ENCODE measurements at places on chromosomes 2 and 18.

GRCh38 chr2:73078457-73079411, 7.2 kb upstream of the SFXN5 start:
- DNase-seq: no peak

DNA sequence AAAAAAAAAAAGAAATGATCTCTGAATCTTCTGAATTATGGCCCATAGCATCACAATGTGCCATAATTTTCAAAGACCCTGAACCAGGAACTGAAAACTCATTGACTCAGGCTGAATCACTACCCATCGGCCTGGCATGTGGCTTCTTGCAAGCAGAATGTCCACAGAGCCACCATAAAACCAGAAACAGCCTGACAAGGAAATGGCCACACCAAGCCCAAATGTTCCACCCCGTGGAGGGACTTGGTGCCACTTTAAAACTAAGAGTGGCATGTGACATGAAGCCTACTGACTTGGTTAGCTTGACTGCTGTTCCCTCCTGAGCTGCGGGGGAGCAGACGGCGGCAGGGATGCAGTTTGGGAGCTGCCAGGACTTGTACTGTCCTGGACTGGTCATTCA, 71.2 kb upstream of the RBM44 start:
- no peak for DNase-seq

- DNase-seq: no peak
Observed at GRCh38 chr2:137133225-137133624, 367.9 kb downstream of the THSD7B start.

DNA sequence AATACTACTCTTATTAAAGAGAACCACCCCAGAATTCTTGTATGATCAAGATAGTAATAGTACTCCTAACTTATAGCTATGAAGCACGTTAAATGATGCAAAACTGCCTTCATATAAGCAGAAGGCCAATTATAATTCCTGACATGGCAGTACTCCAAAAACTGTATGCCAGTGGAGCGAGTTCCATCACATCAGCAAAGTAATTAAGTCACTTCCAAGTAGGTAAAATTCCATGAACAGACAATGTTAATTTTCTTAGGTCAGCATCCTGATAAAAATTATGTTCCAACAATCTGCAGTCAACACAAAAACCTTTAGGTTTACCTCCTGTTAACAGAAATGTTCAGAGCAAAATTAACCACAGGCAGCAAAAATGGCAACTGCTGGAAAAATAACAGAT, 136.7 kb downstream of the CDH2 start:
- DNase-seq: no peak

DNA sequence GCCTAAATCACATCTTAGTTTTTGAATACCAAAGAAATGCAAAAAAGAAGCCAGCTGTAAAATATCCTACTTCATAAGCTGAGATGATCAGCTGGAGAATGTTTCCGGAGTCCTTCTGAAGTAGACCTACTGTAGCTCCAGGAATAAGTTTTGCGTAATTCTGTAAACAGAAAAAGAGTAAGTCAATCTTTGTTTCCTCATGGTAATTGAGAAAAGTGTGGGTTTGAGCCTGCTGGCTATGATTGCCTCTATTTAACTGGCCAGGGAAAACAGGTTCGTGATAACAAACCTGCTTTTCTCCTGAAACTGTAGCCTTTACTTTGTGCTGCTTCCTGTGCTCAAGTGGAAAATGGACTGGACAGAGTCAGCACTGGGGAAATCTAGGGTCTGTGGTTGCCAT, 58.2 kb downstream of the ITGB6 start:
- no peak for DNase-seq

DNA sequence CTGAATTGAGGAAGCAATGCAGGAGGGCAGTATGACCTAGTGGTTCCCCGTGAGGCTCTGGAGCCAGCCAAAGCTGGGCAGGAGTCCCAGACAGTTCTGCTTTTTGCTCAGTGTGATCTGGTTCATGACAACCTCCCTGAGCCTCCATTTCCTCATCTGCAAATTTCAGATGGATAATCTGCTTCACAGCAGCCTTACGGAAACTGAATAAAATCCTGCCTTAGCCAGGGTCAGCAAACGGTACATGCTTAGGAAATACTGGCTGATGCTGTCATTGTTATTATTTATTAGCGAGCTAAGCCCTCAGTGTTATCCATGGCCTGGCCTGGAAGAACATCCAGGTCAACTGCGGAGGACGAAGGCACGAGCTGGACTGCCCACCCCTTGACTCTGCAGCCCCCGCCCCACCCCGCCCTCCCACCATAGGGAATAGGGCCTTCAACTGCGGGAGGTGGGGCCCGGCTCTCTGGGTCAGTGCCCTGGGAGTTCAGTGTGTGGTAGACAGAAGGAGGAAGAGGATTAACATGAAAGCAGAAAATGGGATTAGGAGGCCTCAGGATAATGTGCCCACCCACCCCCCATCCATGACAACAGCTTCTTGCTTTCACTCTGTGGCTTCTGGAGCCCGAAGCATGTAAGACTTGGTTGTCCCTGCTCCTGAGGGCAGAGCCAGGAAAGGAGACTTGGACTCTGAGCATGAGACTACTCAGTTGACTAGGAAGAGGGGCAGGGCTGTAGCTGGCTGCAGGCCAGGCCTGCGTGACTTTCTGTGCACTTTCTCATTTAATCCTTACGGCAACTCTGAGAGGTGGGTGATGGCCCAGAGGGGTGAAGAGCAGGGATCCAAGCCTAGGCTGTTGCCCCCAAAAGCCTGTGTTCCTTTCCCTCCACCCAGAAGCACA, 13.1 kb downstream of the PKDCC start:
- no peak for DNase-seq

GRCh38 chr2:225637259-225637658, 237.7 kb downstream of the NYAP2 start:
- no peak for DNase-seq

GRCh38 chr2:232478571-232479340, 8.9 kb downstream of the ECEL1 start:
- no peak for DNase-seq

DNA sequence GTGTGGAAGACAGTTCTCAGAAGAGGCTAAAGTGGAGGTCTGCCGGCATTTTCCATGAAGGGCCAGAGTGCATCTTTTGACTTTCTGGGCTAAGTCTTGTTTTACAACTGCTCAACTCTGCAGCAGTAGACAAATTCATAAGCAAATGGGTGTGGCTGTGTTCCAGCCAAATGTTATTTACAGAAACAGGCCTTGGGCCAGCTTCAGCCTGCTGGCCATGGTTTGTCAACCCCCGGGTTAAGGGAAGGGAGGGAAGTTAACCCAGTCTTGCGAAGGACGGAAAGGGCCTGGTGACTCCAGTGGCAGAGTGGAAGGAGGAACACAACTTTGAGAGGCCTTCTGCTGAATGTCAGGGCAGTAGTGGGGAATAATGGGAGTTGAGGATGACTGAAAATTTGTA, 34.3 kb upstream of the NCKAP5 start:
- DNase-seq: no peak

DNA sequence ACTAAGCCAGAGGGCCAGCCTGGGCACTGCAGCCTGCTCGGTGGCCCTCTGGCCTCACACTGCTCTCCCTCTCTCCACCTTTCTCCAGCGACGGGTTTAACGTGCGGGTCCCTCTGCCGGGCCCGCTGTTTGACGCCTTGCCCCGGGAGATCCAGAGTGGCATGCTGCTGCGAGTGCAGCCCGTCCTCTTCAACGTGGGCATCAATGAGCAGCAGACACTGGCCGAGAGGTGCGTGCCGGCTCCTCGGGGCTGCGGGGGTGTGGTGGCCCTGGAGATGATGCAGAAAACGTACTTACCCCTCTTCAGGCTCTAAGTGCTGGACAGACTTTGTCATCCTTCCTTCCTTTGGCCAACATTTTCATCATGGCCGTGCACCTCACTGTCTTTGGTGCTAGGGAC, 42.4 kb downstream of the COA5 start:
- DNase-seq: no peak

GRCh38 chr2:63926815-63927214, 85.1 kb downstream of the UGP2 start:
- no peak for DNase-seq

- no peak for DNase-seq
Observed at GRCh38 chr2:58064086-58064485, 17.5 kb downstream of the VRK2 start.

GRCh38 chr2:8587251-8587791, 94.5 kb upstream of the ID2 start:
- DNase-seq: no peak

DNA sequence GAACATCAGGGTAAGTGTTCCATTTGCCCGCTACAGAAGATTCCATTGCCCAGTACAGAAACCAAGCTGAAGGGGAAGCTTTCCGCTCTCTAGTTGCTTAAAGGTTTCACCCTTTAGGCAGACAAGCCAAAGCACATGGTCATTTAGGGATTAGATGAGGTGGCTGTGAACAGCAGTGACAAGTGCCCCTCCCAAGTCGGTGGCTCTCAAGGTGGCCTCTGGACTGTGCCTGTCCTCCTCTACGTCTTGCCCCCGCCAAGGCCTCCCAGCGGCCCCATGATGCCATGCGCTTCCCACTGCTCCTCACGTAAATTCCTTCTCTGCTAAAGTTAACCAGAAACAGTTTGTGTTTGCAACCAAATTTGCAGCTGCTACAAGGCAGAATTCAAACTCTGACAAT, 24.2 kb upstream of the PTPN4 start:
- no peak for DNase-seq

DNA sequence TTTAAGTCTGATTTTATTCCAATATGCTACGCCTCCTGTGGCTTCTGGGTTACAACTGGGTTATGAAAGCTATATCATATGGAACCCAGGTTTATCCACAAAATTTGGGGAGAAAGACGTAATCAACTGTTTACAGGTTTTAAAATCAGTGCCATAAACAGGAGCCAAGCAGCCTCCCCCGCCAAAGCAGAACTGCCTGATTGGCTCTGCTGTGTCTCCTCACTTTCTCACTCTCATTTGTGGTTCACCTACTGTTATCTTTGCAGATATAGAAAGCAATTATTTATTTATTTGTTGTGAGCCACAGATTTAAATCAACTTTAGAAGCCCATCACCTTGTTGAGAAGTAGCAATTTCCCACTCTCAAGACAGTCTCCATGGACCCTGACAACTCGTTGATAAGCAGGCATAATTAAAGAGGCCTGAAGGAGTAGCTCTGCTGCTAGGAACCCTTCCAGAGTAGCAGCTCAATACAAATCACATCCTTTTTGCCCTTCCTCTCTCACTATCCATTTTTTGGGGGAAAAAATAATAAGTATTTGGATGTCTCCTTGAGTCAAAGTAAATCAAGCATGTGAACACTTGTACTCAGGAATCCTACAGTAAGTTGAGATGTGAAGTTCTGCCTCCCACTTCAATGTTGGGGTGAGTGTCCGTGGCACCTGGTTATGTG, 191.0 kb upstream of the CCDC150 start:
- DNase-seq: no peak
